Activated CD4-positive, alpha-beta T cell treated with anti-CD3 and anti-CD28 coated beads for 36 hours (primary cell): ENCODE measurements at places on chromosomes 13 and 19. TPM values are rescaled to one million over a fixed set of nuclear protein-coding genes. Genes with fewer than 3 reads are reported as not detected.
A peak's percentile ranks its signal among the peaks of the same experiment; 100 is the strongest.

CYP2F1 gene
- not detected for total RNA-seq

ATP1A3 gene
- total RNA-seq = 1.8 TPM

TEAD2 gene
- not detected for total RNA-seq

RXFP2 gene
- total RNA-seq = not detected

EDNRB gene
- not detected for total RNA-seq

ZNF345 gene
- total RNA-seq = 3.5 TPM

ARRDC5 gene
- not detected for total RNA-seq

PCDH17 gene
- total RNA-seq = not detected

AMH gene
- 2.7 TPM for total RNA-seq

FLT3LG gene
- 43.2 TPM for total RNA-seq

SRRM5 gene
- total RNA-seq = 0.74 TPM

LCP1 gene
- 1,089 TPM for total RNA-seq

CCDC70 gene
- not detected for total RNA-seq

GRCh38 chr19:42154471-42155323, 22.5 kb upstream of the POU2F2 start:
- no peak for DNase-seq

DNA sequence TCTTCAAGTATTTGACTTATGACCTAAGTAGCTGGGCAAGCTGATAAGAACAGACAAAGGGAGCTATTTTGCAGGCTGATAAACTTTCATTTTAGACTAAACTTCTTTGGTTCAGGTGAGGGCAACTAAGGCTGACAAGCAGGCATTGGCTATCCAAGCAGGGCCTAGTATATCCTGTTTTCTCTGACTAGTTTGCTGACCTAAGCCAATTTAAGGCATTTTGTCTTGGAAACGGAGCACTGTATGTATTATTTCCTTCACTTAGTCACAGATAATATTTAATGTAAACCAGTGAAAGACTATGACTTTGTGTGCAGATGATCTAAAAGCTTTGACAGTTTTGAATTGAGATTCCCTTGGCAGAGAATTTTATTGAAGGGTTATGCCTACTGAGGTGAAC, 172.5 kb downstream of the POU4F1 start:
- DNase-seq = no peak

- DNase-seq = no peak
Measured at GRCh38 chr19:28122734-28123133, 1090.2 kb downstream of the UQCRFS1 start.

DNA sequence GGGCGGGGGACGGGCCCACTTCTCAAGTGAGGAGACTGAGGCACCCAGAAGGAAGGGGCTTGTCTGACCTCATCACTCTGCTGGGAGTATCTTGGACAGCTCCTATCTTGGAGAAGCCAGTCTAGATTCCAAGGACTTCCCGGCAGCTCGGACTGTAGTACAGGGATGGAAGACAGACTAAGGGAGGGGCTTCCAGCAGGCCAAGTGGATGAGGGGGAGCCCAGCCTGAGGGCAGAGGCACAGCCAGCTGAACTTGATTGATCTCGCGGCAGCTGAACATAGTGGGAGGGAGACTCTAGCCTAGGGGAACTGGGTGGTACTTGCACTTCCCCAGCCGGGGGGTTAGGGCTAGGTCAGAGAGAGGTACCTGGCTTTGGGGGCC, 711 bp downstream of the CILP2 start:
- DNase-seq = no peak

GRCh38 chr19:33193865-33194362, at the start of gene LRP3:
LRP3 (plus strand) TSS chr19:33194330; CDS start chr19:33194786, 456 bp downstream.
- no peak for DNase-seq

- no peak for DNase-seq
Measured at GRCh38 chr19:4985551-4985991, 16.7 kb downstream of the KDM4B start.

- DNase-seq = no peak
Measured at GRCh38 chr13:83819611-83820010, 62.7 kb downstream of the SLITRK1 start.

DNA sequence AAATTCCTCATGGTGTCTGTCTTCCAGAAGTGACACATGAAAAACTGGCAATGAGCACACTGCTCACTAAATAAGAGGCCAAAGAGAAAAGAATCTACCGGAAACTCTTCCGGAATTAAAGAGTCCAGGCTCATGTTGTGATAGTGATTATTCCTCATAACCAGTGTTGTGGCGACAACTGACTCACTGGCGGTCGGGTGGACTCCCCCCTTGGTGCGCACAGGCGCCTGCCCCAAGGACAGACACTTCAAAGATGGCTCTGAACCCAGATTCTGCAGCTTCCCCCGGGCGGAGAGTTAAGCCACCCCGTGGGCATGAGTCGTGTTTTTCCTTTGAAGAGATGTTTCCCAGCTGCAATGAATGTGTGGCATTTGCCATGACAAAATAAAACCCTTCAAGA, 10.3 kb downstream of the IL17D start:
- DNase-seq = peak; percentile 30

DNA sequence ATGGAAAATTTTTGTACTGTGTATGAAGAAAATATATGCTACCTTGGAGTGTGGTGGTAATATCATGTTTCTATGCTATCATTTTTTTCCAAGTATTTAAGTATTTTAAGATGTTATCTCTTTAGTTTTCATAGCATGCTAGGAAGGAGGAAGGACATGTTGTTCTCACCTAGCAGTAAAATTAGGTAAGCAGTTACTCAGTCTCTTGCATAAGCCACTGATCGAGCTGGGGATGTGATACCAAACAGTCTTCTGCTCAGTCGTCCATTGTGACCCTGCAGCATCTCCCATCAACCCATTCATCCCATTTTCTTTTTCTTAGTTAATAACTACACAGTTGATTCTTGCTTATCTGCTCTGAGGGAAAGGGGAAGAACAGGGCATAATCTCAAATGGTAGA, 130.6 kb downstream of the KLF5 start:
- DNase-seq = no peak

GRCh38 chr19:29587518-29587986, 18.5 kb upstream of the POP4 start:
- peak; percentile 87 for DNase-seq

- DNase-seq = peak; percentile 60
Measured at GRCh38 chr19:38850976-38851621, 1.3 kb upstream of the HNRNPL start.

DNA sequence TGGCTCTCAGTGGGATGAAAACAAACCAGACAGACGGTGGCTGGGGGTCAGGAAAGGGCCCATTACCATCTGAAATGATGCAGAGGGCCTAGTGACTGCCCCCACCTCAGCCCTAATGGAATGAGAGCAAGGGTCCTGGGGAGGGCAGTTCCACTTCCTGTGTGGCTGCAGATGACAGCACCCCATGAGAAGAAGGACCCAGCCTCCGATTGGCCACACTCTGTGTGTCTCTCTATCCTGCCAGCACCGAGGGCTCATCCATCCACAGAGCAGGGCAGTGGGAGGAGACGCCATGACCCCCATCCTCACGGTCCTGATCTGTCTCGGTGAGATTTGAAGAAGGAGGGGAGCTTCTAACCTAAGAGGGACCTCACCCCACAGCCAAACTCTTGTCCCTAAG, 498 bp downstream of the LILRB1 start:
- DNase-seq = no peak

DNA sequence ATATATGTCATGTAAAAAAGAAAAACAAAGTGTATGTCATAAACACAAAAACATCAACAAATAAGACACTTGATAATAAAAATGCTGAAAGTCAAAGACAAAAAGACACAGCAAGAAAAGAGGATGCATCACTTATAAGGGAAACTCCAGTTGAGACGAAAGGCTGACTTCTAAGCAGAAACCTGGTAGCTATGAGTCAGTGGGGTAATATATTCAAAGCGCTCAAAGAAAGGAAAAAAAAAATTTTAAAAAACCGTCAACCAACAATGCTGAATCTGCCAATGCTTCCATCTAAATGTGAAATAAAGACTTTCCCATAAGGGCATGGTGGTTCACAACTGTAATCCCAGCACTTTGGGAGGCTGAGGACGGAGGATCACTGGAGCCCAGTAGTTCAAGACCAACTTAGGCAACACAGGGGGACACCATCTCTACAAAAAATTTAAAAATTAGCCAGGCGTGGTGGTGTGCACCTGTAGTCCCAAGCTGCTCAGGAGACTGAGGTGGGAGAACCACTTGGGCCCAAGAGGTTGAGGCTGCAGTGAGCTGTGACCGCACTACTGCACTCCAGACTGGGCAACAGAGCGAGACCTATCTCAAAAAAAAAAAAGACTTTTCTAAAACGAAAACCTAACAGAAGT, 24.0 kb downstream of the USP12 start:
- no peak for DNase-seq

DNA sequence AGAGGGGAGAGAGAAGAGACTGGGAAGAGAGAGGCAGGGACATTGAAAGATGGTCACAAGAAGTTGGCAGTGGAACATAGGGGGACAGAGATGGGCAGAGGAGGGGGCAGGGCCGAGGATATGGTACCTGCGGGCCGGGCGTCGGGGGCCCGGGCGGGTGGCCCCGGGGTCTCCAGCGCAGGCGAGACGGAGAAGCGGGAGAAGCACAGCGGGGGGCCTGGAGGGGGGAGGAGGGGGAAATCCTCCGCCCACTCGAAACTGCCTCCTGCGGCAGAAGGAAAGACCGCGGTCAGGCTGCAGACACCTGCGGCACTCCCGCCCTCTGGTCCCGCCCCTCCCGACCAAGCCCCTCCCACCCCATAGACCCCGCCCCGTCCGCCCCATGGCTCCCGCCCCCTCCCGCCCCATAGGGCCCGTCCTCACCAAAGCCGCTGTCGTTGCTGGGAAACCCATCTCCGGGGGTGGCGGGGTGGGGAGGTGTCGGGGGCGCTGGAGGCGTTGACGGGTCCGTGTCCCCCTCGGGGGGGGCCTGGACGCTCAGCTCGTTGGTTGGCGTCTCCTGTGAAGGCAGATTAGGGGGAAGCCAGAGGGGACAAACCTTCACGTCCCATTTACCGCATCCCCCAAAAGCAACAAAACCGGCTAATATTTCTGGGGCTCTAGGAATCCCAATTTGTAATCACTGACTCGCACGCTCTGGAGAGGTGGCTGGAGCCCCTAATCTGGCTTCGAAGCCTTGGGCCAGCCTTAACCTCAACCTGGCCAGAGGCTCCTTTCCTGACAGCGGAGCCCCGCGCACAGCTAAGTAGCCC, 20.4 kb downstream of the LMTK3 start:
- DNase-seq = peak; percentile 77

DNA sequence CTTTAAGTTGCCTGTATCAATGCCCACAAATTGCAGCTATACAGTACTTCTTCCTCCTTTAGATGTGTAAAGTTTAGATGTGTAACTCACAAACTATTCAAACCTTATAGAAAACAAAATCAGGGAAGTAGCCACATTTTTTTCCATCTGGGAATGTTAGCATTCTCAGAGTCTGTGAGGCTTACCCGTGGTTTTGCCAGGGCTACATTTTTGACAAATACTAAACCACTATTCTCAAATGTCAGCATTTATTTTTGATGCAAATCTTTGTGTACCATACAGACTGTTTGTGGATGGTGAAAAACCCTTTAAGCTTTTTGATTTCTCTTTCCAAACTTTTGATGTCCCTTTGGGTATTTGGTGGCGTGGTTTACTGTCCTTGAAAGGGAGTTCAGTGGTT, 216.4 kb downstream of the POSTN start:
- no peak for DNase-seq

- DNase-seq = no peak
Measured at GRCh38 chr13:35518337-35518946, 42.0 kb upstream of the MAB21L1 start.

GRCh38 chr13:45333977-45334922, 6.7 kb downstream of the TPT1 start:
- peak; percentile 56 for DNase-seq

DNA sequence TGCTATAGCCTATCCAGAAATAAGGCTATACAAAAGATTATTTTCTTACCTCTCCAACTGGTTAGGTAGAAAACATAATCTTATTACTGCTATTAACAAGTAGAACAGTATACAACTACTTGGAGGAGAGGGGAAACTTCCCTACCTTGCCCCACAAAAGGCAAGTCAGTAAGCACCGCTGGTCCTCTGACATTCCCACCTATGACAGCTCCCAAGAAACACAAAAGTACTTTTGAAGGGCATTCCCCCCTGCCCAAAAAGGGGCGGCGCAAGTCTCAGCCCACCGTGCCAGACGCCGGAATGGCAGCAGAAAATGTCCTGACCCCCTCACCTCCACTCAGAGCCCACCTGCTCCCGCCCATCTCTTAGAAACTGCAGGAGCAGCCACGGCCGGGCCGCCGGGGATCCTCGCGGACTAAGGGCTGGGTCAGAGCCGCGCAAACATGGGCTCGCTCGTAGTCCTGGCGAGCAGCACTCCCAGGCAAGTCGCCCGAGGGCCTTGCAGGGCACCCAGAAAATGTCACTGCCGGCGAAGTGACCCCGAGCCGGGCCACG, 437 bp downstream of the SUCLA2 start:
- peak; percentile 33 for DNase-seq

DNA sequence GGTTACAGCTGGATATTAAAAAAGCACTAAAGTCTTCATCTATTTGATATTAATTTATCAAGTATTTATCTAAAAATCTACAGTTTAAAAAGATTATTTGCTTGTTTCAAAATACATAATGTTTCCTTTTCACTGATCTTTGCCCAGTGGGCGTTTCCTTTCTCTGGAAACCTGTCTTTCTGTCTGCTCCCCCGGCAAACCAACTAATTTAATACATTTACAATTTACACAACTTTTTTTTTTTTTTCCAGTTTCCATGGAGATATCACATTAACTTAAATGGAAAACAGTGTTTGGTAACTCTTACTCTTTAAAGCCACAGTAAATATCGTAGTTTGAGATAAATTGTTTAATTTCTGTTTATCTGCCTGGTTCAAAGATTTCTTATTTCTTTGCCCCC, 5.3 kb downstream of the GPC6 start:
- no peak for DNase-seq

DNA sequence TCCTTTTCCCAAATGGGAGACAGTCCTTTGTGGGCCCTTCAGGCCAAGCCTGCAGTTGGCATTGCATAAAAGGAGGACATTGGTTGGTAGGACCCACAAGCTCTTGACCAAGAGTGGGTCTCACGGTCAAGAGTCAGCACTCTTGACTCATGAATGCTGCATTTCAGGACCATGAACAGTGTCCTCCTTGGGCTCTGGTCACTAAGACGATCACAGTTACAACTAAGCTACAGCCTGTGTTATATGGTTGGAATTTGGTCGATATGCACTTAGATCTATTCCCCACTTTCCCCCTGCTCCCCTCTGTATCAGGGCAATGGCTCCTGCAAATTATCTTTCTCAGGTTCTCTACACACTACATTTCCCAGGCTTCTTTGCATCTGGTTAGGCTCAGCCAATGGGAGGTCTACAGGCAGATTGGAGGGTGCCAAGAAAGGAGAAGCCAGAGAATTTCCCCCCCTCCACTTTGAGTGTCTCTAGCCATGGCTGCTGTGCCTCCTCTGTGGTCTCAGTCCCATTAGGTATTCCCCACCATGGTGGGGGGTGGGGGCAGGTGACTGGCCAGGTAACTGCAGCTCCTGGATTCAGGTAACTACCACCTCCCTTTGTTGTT, 3.1 kb upstream of the OLFM2 start:
- DNase-seq = no peak

- no peak for DNase-seq
Measured at GRCh38 chr19:1256646-1257474, 8.5 kb downstream of the MIDN start.
